Kidney glomerular epithelial cell (primary cell): ENCODE measurements at places on chromosomes 3 and 15.

DNA sequence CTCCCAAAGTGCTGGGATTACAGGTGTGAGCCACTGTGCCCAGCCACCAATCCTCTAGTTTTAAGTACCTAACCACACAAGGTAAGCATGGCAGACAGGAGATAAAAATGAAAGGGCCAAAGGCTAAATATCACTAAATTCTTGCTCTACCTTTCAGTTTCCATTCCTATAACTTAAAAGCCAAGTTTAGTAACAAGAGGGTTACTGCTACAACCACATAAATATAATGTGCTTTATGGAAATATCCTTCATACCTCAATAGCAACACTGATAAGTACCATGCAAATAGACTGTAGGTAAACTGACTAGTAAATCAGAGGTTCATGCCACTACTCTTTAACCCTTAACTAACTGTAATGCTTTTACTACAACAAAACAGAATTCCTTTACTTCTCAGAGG is 38.7 kb upstream of the MUC13 start:
- no peak for DNase-seq

GRCh38 chr3:58628823-58629562 is 37.6 kb downstream of the FAM3D start:
- peak; percentile 84 for DNase-seq

DNA sequence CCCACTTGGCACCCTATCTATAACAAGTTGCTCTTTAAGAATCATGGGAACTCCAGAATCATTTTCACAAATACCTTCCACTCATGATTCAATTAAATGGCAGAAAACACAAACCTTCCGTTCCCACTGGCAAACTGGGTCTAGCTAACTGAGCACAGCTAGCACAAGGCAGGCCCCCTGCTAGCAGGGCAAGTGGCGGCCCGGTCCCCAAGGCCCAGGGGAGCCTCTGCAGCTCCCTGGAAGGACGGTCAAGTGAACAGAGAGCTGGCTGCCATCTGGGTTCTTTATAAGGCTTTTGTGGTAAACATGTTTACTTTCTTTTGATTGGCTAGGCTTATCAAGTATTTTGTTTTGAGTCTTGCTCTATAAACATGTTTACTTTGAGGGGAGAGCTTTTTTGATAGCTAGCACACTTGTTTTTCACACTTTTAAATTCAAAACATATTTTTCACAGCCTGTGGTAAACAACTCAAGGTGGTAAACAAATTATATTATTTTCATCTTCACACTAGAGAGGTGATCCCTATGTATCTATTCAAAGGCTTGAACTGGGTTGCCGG is 81.4 kb downstream of the FOXP1 start:
- DNase-seq, result no peak

DNA sequence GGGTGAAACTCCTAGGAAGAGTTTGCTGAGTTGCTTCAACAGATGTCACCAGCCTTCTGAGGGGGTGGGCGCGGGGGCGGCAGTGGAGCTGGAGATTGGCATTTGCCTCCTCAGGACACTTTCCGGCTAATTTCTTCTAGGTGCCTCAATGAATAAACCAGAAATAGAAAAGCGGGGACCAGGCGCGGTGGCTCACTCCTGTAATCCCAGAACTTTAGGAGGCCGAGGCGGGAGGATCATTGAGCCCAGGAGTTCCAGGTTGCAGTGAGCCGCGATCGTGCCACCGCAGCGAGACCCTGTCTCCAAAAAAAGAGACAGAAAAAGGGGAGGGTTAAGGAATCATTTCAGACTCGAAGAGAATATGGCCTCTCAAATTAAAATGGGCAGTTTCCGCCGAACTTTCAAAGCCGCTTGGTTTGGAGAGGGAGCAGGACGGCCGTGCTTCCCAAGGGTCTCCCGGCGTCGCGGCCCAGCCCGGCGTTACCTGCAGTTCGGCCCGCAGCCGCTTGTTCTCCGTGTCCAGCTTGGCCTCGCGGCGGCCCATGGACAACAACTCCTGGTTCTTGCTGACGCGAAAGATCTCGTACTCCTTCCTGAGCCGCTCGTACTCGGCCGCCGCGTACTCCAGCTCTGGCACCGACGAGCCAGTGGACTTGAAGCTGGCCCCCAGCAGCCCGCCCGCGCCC is 587 bp downstream of the NPHP3 start:
- peak; percentile 51 for DNase-seq

DNA sequence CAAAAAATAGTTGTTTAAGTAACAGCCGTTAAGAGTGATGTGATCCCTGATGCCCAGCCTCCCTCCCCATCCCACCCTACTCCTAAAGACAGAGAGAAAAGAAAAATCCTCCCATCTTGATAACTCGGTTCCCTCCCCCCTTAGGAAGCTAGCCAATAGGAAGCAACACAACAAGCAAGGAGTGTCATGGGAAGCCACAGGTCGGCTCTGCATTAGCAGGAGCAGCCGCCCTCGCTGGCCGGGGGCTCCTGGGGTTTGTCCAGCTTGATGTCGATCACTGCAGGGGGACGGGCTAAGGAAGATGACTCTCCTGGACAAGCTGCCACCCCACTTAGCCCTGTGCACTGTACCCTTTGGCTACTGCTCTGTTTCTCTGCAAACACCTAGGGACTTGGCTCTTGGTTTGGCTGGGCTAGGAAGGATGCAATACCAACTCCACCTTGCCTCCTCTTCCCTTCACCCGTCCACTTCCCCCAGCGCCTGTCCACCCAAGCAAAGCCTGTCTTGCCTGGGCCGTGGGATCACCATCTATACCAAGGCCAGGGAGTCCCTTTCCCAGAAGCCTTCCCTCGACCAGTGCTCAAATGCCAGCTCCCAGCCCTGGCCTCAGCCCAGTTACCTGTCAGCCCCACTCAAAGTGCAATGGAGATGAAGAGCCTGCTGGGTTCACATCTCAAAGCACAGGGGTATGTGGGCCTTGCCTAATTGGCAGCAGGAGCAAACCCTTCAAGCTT is 23.1 kb downstream of the SRPRB start:
- DNase-seq, result no peak

GRCh38 chr15:70687482-70687881 is 75.9 kb downstream of the UACA start:
- DNase-seq, result no peak

GRCh38 chr3:15290736-15291135 is 41.6 kb downstream of the SH3BP5 start:
- no peak for DNase-seq
